ENCODE measurements at places on chromosomes 11 and 22. TPM values are rescaled to one million over a fixed set of nuclear protein-coding genes. Genes with fewer than 3 reads are reported as not detected.

- H3K27me3 ChIP-seq = peaks cover 51% of the 10 kb centered on the region
- H3K4me3 ChIP-seq = peak overlapping the region; percentile 53
- DNase-seq = no peak
- H3K27ac ChIP-seq = no peak overlapping the region
Observed at GRCh38 chr22:39243439-39244135, 1.2 kb downstream of the PDGFB start.

DNA sequence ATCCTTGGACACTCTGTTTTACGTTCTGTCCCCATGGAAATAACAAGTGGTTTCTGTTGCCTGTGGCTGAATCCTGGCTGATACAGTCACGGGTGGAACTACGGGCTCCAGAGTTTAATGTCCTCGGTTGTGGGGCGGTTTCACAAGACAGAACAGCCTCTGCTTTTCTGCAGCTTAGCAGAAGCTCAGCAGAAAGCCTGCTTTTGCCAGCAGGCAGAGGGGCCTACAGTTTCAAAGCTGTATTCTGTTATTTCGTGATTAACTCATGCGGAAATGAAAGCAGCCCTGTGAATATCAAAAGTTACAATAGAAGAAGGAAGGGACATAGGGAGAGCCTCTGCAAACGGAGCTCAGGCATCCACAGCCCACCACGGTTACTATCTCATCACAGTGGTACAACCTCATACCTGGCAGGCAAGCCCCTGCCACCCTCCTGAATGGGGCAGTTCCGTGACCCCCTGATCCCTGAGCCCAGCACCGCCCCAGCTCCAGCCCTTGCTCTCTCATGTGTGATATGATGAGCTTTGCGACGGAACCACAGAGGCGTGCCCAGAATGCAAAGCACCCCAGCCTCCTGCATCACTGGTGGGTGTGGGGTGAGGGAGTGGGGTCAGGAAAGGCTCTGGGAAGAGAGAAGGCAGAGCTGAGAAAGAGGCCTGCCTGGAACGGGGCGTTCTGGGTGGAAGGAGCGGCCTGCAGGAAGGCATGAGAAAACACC is 360.6 kb downstream of the BRD1 start:
- H3K4me1 ChIP-seq = no peaks in the 10 kb centered on the region
- no peaks in the 10 kb centered on the region for H3K27me3 ChIP-seq
- no peak for DNase-seq
- no peak overlapping the region for H3K4me3 ChIP-seq
- H3K36me3 ChIP-seq = no peaks in the 10 kb centered on the region

DNA sequence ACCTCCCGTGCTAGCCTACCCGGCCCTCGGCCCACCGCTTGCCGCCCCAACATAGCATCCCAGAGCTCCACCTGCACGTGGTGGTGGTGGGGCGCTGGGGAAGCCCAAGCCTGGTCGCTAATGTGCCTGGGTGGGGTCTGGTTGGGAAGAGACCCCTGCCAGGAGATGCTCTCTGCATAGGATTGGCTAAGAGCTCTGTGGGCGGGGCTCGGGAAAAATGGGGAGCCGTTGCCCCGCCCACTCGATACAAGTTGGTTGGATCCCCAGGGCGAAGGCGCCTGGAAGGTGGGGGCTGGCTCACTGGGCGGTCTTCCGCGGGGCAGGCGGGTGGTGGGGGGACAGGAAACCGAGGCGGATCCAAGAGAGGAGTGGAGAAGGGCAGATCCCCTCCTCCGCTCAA is 7.6 kb downstream of the LRRC10B start:
- no peak overlapping the region for H3K27ac ChIP-seq
- H3K4me3 ChIP-seq = no peak overlapping the region
- DNase-seq = no peak
- H3K4me1 ChIP-seq = peaks cover 4% of the 10 kb centered on the region
- H3K27me3 ChIP-seq = peaks cover 4% of the 10 kb centered on the region

GRCh38 chr11:113697756-113698407 is 8.2 kb downstream of the TMPRSS5 start:
- no peak overlapping the region for H3K4me3 ChIP-seq
- no peak overlapping the region for H3K27ac ChIP-seq
- no peaks in the 10 kb centered on the region for H3K27me3 ChIP-seq
- H3K4me1 ChIP-seq = no peaks in the 10 kb centered on the region

Gene GLYATL1B
- total RNA-seq = not detected

Gene ATM
- 206 TPM for total RNA-seq
